ENCODE measurements at places on chromosomes 16 and 17.

GRCh38 chr17:75396796-75397195 is 8.7 kb downstream of the GRB2 start:
- H3K4me3 ChIP-seq = no peak overlapping the region
- H3K36me3 ChIP-seq = no peaks in the 10 kb centered on the region
- peaks cover 18% of the 10 kb centered on the region for H3K4me1 ChIP-seq
- H3K27ac ChIP-seq = no peak overlapping the region

DNA sequence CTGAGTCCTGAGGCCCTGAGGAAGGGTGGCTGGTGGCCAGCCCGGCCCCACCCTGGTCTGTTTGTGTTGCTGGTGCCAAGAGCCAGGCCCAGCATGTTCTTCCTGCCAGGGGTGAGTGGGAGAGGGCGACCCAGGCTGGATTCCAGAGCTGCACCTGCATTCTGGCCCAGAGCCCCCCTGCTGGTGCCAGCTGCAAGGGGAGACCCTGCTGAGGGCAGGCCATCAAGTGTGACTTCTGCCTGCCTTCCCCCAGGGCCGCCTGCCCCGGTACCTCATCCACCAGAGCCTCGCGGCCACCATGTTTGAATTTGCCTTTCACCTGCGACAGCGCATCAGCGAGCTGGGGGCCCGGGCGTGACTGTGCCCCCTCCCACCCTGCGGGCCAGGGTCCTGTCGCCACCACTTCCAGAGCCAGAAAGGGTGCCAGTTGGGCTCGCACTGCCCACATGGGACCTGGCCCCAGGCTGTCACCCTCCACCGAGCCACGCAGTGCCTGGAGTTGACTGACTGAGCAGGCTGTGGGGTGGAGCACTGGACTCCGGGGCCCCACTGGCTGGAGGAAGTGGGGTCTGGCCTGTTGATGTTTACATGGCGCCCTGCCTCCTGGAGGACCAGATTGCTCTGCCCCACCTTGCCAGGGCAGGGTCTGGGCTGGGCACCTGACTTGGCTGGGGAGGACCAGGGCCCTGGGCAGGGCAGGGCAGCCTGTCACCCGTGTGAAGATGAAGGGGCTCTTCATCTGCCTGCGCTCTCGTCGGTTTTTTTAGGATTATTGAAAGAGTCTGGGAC is 2.4 kb upstream of the TCAP start:
- H3K27me3 ChIP-seq = peaks cover 17% of the 10 kb centered on the region
- peaks cover 26% of the 10 kb centered on the region for H3K4me1 ChIP-seq
- no peak overlapping the region for H3K4me3 ChIP-seq

DNA sequence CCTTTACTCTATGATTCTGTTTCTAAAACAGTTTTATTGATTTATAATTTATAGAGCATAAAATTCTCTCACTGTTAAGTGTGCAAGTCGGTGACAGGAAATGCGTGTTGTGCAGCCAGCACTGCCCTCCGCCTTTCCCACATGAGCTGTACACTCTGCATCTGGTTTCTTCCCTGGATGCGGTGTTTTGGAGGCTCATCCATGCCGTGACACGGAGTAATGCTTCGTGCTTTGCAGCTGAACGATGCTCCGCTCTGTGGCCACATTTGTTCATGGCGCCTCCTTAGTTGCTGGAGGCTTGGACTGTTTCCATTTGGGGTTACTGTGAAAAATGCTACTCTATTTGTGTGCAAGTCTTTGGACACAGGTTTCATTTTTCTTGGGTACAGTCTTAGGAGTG is 7.2 kb upstream of the IGFALS start:
- H3K4me1 ChIP-seq = no peaks in the 10 kb centered on the region
- DNase-seq = no peak
- no peaks in the 10 kb centered on the region for H3K36me3 ChIP-seq

DNA sequence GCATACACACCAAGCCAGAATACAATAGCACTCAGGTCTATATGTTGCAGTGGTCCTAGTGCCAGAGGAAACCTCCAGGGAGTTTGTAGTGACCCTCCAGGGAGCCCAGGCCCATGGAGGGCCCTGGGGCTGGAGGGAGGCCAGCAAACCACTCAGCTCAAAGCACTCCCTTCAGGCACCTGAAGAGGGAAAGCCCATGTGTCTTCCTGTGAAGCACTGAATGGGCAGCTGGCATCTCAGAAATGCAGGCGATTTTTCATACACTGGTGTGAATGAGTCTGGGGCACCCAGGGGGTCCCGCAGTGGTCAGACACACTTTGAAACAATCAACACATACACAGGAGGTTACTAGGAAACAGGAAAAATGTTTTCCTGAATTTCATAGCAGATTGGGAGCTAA is 12.8 kb downstream of the TBC1D26 start:
- H3K27ac ChIP-seq = no peak overlapping the region
- no peak overlapping the region for H3K4me3 ChIP-seq
- no peaks in the 10 kb centered on the region for H3K36me3 ChIP-seq
- no peak for DNase-seq

- peak; percentile 28 for DNase-seq
Measured at GRCh38 chr16:81036751-81037350, 1.2 kb downstream of the ATMIN start.

DNA sequence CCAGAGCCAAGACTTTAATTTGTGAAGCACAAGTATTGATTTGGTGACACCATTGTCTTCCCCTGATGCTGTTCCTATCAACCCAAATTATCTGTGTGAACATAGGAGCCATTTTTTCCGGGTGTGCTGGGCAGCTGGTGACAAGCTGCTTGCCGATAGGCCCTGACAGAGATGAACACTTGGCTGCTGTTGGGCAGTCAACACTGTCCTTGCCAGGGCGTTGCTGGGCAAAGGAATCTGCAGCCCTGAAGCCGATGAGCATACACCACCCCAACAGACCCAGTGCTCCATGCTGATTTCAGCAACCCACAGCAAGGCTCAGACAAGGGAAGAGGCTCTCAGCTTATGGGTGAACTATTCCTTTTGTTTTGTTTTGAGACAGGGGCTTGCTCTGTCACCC is 105.4 kb downstream of the YPEL2 start:
- no peaks in the 10 kb centered on the region for H3K27me3 ChIP-seq
- peaks cover 3% of the 10 kb centered on the region for H3K4me1 ChIP-seq
- H3K27ac ChIP-seq = no peak overlapping the region

DNA sequence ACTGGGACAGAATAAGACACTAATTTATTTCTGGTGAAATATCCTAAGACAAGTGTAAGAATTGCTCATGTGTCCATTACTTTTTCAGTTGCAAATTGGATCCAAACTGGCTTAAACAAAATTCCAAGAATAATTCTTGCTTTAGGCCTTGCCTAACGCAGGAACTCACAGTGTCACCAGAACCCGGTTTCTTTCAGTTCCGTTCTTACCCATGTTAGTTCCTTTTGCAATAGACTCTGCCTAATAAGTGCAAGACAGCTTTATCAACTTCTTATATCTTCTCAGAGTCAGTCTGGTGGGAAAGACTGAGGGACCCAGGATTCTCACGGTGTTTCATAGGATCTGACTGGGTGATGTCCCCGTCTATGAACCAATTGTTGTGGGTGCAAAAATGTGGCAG is 24.7 kb downstream of the GDE1 start:
- no peaks in the 10 kb centered on the region for H3K27me3 ChIP-seq
- H3K36me3 ChIP-seq = peaks cover 67% of the 10 kb centered on the region
- no peak overlapping the region for H3K27ac ChIP-seq
- H3K4me1 ChIP-seq = no peaks in the 10 kb centered on the region
- no peak for DNase-seq

DNA sequence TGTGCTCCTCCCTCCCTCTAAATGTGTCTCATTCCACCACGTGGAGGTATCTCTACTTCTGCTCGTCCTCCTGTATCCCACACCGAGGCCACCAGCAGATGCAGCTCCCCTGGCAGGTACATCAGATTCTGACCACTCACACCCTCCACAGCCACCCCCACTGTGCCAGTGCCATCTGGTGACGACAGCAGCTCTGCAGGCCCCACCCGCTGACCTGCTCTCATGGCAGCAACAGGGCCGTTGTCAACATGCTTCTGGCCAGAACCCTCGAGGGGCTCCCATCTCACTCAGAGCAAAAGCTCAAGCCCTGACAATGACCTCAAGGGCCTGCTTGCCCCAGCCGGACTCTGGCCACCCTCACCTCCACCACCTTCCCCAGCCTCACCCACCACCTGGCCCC is 93.4 kb downstream of the AMFR start:
- no peak overlapping the region for H3K4me3 ChIP-seq
- no peak overlapping the region for H3K27ac ChIP-seq
- H3K36me3 ChIP-seq = no peaks in the 10 kb centered on the region
- no peaks in the 10 kb centered on the region for H3K4me1 ChIP-seq
- no peaks in the 10 kb centered on the region for H3K27me3 ChIP-seq

DNA sequence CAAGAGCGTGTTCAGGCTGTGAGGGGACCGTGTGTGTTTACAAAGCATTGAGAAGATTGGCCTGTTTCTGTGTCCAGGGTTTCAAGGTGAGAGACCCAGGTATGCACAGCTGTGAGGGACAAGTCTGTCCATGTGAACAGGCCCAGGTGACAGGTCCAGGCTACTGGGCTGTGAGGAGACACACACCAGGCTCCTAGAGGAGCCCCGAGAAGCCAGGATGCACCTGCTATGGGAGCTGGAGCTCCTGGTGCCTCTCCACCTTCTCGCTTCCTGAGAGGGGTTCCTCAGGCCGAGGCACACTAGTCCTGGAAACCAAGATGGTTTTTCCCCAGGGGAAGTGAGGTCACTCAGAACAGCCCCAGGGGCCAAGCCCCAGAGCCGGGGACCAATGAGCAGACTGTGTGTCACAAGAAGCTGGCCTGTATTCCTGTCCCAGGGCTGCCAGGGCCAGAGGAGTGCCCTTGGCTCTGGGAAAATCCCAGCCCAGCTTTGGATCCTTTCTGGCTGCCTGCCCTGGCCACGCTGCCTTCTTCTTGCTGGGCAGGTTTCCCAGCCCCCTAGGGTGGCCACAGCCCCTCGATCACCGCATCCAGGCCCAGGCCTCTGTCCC is 153.4 kb upstream of the PLCG2 start:
- DNase-seq = no peak
- peaks cover 4% of the 10 kb centered on the region for H3K4me1 ChIP-seq
- H3K27ac ChIP-seq = no peak overlapping the region
- no peaks in the 10 kb centered on the region for H3K27me3 ChIP-seq
- H3K36me3 ChIP-seq = peaks cover 35% of the 10 kb centered on the region

- no peak overlapping the region for H3K27ac ChIP-seq
- no peak for DNase-seq
- no peak overlapping the region for H3K4me3 ChIP-seq
- peaks cover 85% of the 10 kb centered on the region for H3K27me3 ChIP-seq
- H3K4me1 ChIP-seq = peaks cover 2% of the 10 kb centered on the region
Measured at GRCh38 chr16:700684-701584, 4.7 kb downstream of the FBXL16 start.

DNA sequence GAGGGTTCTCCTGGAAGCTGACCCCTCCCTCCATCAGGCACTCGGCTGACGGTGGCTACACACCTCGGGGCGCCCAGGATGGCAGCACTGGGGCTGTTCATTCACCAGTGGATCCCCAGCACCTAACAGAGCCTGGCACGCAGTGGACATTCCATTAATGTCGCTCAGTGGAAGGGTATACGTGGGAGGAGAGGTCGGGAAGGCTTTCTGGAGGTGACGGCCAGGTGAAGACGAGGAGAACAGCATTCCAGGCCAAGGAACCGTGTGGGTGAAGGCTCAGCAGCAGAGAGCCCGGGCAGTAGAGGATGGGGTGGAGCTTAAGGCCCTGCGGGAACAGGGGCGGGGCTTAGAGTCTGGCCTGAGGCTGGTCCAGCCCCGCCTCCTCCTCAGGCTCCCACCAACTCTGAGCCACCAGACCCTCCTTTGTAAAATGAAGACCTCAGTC is 2.5 kb upstream of the HS3ST6 start:
- H3K27me3 ChIP-seq = peaks cover 71% of the 10 kb centered on the region

DNA sequence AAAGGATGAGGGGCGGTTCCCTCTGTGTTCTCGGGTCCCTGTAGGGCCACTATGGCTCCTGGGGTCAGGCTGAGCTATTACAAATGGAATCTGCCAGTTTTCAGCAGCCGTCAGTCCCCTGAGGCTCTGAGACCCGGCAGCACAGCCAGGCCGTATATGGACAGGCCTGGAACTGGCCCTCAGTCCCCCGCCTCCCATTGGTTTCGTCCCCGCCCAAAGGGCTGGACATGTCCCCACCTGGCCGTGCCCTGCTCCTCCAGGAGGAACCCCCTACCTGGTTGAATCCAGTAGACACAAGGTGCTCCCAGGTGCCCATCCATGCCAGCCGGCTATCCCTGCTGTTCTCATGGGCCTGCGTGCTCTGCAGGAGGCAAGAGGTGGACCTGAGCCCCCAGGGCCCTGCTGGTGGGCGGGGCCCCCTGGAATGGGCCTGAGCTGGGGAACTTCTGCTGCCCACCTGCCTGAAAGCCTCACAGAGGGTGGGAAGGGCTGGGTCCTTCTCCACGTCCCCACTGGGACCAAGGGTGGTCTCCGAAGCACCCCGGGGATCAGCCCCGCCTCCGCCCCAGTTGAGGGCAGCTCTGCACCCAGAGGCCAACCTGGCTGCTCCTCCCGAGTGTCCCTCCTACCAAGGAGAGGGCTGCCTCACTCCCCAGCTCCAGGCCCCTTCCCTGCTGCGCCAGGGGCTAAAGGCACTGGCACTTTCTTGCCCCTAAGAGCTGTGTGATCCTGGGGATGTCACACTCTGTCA is 16.8 kb downstream of the VASN start:
- H3K4me1 ChIP-seq = peaks cover 15% of the 10 kb centered on the region
- H3K27ac ChIP-seq = no peak overlapping the region
- H3K36me3 ChIP-seq = peaks cover 68% of the 10 kb centered on the region
- no peak overlapping the region for H3K4me3 ChIP-seq

Data from large intestine (tissue), 12 donors.